ENCODE measurements at places on chromosomes 2 and 18.

DNA sequence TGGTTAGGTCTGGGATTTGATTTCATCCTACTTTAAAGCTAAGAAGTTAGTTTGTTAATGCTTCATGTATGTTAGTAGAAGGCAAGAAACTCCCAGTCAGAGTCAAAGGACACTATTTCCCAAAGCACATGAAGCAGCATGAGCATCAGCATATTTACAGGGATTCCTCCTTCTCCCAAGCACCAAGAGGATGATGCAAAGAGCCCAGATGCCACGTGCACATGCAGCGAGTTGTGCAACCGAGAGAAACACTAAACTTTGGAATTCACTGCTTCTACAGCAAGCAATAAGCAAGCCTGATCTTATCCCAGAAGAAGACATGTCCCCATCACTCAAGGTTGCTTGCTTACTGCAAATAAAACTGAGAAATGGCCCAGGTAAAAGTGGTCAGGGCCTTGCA lies 32.5 kb downstream of the CPO start:
- DNase-seq, result no peak

- DNase-seq, result no peak
Observed at GRCh38 chr2:65478498-65479135, 46.2 kb upstream of the SPRED2 start.

- no peak for DNase-seq
Observed at GRCh38 chr18:8391068-8391467, 218.2 kb upstream of the RAB12 start.

GRCh38 chr2:69154106-69154505 lies 141.1 kb downstream of the ANTXR1 start:
- no peak for DNase-seq

DNA sequence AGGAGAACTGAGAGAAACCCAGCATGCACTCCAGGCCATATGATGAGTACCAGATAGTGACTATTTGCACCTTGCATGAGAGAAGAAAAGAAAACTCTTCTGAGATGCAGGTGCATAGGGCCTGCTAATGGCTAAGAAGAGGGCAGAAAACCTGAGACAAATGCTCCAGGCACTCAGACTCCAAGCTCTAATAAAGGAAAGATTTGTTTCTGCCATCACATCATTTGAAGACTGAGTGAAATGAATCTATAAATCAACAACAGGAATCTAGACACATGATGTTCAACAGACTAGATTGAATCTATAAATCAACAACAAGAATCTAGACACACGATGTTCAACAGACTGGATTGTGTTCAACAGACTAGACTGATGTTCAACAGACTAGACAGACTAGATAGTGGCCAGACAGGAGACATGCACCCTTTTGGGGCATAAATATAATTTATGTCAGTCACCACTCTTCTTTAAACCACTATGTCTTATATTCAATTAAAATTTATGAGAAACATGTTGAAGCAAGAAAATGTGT lies 482.7 kb upstream of the UBE2E3 start:
- no peak for DNase-seq

- DNase-seq, result no peak
Observed at GRCh38 chr2:201574766-201575165, 68.5 kb downstream of the TMEM237 start.

DNA sequence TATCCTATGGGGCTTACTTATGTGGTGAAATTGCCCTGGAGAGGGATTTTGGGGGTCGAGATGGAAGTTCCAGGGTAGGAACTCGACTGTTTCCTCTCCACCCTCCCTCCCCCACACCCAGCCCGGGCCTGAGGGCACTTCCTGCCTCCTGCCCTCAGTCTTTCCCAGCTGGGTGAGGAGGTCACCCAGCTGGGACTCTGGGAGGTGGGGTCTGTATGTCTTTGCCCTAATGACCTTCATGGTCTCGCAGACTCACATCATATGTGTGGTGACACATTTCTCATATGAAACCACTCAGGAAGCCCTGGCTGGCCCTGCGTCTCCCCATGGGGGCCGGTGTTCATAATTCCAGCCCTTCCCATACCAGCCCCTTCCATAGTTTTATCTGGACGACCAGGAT lies 12.4 kb downstream of the ATOH8 start:
- DNase-seq, result no peak

- DNase-seq, result no peak
Observed at GRCh38 chr2:168355779-168356476, 100.1 kb upstream of the CERS6 start.

GRCh38 chr2:47682216-47682749 lies 100.7 kb upstream of the MSH6 start:
- DNase-seq, result no peak

- DNase-seq, result no peak
Observed at GRCh38 chr2:170932166-170932565, 3.1 kb downstream of the GORASP2 start.

DNA sequence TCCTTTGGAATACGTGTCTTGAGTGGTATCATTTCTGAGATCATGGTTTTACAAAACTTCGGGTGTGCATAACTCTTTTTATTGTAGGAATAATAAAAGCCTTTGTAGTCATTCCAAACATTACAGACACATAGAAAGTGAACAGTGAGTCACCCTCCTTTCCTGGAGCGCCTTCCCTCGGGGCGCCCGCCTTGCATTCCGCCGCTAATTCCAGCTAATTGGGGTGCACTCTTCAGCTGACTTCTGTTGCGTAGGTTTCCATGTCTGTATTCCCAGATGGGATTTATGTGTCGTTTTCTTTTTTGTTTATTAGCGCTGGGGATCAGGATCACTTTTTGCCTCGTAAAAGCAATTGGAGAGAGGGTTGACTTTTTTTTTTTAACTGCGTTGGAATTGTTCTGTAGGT lies 18.7 kb downstream of the SH3BP4 start:
- DNase-seq, result no peak

- no peak for DNase-seq
Observed at GRCh38 chr2:12110074-12110473, 363.6 kb downstream of the LPIN1 start.

GRCh38 chr18:44497311-44497710 lies 183.4 kb upstream of the SETBP1 start:
- DNase-seq, result no peak

DNA sequence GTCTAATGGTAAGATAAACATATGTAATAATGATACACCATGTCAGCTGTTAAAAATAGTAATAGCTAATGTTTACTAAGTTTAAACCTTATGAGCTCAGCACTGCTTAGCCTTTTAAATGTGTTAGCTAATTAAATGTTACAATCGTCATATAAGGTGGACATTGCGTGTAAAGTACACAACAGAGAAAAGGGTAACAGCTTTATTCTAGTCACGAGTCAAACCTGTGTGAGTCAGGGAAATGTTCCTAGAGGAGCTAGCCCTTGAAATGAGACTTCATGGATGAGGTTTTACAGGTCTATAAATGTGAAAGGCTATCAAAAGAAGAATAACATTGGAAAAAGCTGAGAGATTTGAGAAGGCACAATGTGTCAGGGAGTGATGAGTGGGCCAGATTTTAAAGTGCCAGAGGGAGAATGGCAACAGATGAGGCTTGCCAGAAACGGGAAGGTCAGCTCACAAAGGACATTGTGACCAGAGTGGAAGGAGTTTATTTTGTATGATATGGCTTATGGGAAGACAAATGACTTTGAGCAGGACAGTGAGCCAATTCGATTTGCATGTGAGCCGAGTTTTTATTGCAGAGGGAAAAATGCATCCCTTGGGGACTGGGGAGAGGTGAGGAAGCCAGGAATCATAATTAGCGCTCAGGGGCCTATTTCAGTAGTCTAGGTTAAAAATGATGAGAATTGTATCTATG lies 276.3 kb downstream of the CTNNA2 start:
- no peak for DNase-seq

Measured in activated T-cell treated with anti-CD3 and anti-CD28 coated beads, Interleukin-2, amount 50 U/mL, for 48 hours (primary cell).